Caudate nucleus (tissue), 63 donors: ENCODE measurements at places on chromosomes 4 and X.

GRCh38 chrX:37060999-37061398, 52.8 kb downstream of the FAM47C start:
- no peak for DNase-seq

DNA sequence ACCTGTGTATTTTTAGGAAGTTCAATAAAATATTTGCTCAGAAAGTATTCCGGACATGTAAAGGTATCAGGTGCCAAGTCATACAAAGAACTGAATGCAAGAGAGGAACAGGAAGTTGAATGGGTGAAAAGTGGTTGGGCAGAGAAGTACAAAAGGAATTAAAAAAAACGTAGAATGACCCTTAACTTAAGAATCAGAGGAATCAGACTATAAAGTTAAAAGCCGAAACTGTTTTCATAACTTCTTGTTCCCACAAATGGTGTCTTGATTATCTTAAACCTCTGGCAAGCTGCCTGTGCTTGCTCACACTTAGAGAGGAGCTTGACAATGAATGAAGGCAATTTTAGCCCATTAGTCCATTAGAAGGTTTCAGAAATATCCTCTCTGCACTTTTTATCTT, 81.6 kb upstream of the HHIP start:
- no peak for DNase-seq

DNA sequence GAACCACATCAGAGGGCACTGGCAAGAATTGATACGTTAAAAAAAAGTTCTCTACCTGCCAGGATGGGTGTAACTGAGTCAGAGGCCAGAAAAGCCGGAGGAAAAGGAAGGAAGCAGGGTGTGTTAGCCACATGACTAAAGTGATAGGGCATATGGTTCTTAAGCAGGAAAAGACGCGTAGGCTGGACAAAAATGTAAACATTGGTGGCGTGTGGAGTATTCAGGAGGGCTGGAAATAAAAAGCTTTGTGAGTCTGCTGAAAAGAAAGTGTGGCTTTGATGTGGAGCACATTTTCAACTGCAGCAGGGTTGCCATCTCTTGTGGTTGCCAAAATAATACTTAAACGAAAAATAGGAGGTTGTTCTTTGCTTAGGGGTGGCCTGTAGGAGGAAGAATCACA, 186.5 kb upstream of the RPL34 start:
- no peak for DNase-seq

DNA sequence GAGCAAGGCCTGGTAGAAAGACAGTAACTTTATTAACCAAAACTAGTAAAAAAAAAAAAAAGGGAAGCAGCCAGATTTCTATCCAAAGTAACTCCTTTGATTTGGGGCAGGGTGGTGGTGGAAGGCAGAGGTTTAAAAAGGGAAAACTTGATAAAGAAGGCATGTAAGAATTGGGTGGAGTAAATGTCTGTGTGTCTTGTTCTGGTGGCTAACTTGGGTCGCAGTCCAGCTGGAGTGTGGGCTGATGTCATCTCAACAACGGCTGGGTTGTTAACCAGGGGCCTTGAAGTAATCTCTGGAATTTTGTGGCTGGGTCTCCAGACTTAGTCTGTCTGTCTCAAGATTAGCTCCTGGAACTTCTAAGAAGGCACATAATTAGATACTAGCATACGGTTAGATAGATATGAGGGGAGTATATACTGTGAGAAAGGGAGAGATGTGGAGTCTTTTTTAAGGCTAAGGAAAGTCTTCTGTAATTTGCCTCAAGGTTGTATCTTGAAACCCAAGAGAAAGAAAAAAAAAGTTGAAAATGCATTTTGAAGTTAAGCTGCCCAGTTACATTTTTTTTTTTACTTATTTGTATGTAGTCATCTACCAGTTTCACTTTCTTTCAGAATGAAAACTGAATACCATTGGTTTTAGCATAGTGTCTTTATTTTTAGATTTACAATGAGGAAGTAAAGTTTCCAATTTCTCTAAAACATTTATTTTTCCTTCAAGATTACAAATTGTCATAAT, 48.3 kb downstream of the MTHFD2L start:
- no peak for DNase-seq

GRCh38 chrX:2965965-2966364, 36.8 kb upstream of the ARSD start:
- DNase-seq, result no peak
